CD14-positive monocyte (primary cell): ENCODE measurements at places on chromosomes 13 and 19.

DNA sequence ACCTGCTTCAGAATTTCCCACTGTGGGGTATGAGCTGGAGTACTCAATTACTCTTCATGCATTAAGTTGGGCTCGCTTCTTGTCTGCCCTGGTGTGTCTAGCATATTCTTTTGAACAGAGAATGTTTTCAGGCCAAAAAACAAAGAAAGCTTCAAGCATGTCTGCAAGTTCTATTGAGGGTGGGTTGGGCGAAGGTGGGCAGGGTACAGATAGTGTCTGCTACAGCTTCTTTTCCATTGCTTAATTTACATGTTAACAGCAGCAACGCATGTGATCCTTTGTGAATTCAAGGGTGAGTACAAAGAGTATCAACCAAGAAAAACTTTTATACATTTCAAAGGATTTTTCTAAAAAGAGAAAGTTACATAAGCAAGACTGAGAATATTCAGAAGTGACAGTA is 406.5 kb downstream of the IRS2 start:
- no peak for DNase-seq

DNA sequence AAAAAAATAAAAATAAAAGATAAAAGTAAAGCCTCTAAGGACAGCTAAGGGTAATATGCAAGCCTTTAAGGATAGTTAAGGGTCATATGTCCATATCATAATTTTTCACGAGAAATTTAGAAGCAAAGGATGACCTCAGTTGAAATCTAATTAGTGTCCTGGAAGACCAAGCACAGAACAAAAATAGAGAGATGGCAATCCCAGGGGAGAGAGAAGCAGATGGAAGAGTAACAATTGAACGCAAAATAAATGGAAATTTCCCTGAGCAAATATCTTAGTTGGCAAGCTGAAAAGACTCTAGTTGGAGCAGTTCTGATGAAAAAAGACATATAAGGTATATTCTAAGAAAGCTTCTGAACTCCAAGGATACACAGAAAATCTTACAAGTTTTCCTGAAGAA is 275.4 kb downstream of the NALCN start:
- DNase-seq, result no peak

DNA sequence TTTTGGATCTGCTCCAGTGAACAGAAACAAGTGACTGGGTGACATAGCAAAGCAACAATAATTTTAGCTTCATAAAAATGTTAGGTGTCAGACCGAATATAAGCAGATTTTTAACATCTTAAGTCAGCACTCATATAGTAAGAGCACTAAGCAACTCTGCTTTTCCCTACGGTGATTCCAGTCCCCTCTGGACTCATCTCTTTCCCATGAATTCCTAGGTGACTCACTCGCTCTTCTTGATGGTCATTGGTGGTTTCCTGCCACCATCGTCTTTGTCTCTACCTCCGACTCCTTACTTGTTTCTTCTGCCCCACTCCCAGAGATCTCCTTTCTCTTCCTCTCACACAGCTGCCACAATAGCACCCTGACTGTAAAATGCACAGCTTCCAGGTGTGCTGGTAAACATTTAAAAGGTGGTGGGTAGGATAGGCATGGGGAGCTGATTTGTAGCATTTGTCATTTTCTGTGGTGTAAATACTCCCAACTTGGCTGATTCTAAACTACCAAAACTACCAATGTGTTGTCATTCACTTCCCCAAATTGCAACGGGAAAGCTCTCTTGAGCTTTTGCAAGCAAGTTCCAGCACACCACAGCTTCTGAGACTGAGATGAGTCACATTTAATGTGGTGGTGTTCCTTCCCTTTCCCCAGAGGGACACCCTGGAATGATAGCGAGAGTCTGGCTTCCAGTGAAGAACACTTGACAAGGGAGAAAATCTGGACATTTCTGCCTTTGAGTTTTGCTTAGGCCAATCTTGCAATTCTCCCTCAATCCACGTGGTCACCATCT is 42.8 kb upstream of the CLDN10 start:
- DNase-seq, result peak; percentile 61

GRCh38 chr13:20402881-20403280 is 122.8 kb downstream of the CRYL1 start:
- no peak for DNase-seq

GRCh38 chr13:20241593-20241992 is 9.5 kb upstream of the GJB6 start:
- no peak for DNase-seq

DNA sequence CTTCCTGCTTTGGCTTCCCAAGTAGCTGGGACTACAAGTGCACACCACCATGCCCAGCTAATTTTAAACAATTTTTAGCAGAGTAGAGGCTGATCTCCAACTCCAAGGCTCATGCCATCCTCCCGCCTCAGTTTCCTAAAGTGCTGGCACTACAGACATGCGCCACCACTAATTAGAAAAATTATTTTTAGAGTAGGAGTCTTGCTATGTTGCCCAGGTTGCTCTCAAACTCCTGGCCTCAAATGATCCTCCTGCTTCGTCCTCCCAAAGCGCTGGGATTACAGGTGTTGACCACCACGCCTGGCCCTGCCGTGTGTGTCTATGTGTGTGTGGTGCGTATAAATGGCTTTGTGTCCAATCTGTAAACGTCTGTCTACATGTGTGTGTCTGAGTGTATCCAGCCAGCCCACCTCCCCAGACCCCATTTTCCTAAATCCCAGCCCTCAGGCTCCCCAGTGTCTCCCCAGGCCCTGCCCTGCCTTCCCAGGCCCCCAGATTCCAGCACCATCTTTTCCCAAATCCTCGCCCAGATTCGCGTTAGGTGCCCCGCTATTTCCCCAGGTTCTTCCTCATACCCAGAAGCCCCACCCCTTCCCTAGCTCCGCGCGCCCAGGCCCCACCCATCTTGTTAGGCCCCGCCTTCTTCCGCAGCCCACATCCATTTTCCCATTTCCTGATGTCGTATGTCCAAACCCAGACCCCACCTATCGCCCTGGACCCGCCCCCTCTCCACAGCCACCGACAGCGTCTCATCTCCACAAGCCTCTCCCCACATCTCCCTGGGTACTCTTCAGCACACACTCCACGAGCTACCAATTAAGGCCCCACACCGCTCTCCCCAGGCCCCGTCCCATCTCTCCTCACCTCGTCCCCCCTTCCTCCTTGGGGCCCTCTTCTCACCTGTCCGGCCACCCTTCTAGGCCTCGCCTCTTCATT is 24.9 kb downstream of the SLC8A2 start:
- DNase-seq, result no peak

DNA sequence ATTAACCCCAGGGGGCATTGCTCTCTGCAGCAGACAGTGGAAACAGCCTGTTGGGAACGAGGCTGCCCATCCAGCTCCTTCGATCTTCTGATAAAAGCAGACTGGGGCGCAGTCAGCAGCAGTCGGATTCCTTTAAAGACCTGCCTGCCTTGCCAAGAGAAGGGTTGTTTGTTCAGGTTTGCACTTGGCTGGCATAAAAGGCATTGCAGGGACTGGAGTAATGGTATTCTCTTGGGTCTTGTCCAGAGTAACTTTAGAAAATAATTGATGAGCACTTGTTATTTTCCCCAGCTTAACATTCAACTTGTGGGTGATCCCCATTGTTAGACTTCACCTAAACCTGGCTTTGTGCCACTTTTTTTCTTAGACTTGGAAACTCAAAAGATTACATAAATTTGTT is 67.3 kb upstream of the SLC10A2 start:
- no peak for DNase-seq

- no peak for DNase-seq
Measured at GRCh38 chr19:48117515-48118130, 7.0 kb upstream of the PLA2G4C start.

GRCh38 chr19:43457809-43458208 is 7.6 kb downstream of the LYPD3 start:
- DNase-seq, result no peak

GRCh38 chr13:45846681-45847080 is 4.9 kb downstream of the SIAH3 start:
- no peak for DNase-seq

- DNase-seq, result peak; percentile 31
Measured at GRCh38 chr13:35157143-35157755, 215.2 kb downstream of the NBEA start.
